ENCODE measurements at places on chromosomes 1 and 21.

- DNase-seq, result peak; percentile 58
Observed at GRCh38 chr1:170063109-170063826, 11.2 kb downstream of the KIFAP3 start.

DNA sequence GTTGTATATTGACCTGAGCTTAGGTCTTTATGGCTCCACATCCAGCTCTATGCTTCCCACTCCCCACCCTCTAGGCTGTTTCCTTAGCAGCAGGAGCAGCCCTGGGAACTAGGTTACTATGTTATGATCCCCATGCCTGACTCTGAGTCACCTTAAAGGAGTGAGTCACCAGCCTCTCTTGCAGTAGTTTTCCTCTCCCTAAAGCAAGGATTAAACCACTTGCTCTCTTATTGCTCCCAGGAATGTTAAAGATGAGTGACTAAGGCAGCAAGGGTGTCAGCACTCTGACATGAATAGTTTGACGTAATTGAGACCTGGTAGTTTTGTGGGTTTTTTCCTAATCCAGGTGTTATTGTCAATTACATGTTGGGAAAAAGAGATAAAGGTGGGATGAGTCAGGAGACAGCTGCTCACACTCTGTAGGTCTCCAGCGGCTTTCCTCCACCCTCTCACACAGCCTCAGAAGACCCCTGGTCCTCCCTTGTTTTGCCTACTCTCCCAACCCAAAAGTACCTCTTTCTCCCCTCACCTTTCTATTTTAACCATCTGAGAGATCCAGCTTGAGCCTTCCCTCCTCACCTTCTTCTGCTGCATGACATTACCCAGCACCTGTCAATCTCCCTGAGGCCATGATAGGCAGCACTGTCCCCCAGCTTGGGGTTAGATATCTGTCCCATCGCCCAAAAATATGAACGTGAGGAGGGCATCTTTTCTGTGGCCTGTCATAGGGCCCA, 369.1 kb upstream of the VAMP3 start:
- no peak for DNase-seq

GRCh38 chr1:118890851-118891384, 97.2 kb downstream of the TBX15 start:
- no peak for DNase-seq

GRCh38 chr1:172653015-172653709, 5.7 kb upstream of the FASLG start:
- DNase-seq, result no peak

DNA sequence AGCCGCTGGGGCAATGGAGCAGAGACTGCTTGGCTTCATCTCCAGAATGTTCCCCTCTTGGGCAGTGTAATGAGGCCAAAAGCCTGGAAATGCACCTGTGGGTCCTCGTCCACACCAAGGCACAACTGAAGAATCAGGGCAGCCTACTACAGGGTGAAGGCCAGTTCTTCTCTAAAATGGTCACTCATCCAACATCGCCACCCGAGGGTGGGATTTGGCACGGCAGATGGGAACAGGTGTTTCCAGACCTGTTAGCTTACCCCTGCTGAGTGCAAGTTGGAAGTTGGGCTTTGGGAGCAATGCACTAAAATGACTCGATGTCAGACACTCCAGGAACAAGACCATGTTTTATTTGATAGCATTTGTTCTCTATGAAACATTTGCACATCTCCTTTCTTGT, 543.7 kb downstream of the NPHP4 start:
- DNase-seq, result no peak

Data from K562 (cell line).